Caki2 (cell line): ENCODE measurements at places on chromosomes 5 and 9. TPM values are rescaled to one million over a fixed set of nuclear protein-coding genes. Genes with fewer than 3 reads are reported as not detected.
A peak's percentile ranks its signal among the peaks of the same experiment; 100 is the strongest.

GRCh38 chr9:107425101-107426025 is 64.2 kb downstream of the KLF4 start:
- DNase-seq: peak; percentile 91

Gene PCDHGB4
- not detected in 2 replicates for total RNA-seq

GRCh38 chr9:18346745-18347144 is 127.2 kb upstream of the ADAMTSL1 start:
- DNase-seq: no peak

- DNase-seq: peak; percentile 72
Measured at GRCh38 chr5:96885518-96886338, 9.4 kb downstream of the ERAP2 start.

GRCh38 chr9:104606152-104606551 is 725 bp upstream of the OR13C2 start:
- DNase-seq: no peak

Gene STRBP
- total RNA-seq: 11.6 and 18.1 TPM in 2 replicates

GRCh38 chr9:127943731-127944144 is 6.1 kb upstream of the DPM2 start:
- DNase-seq: peak; percentile 62

DNA sequence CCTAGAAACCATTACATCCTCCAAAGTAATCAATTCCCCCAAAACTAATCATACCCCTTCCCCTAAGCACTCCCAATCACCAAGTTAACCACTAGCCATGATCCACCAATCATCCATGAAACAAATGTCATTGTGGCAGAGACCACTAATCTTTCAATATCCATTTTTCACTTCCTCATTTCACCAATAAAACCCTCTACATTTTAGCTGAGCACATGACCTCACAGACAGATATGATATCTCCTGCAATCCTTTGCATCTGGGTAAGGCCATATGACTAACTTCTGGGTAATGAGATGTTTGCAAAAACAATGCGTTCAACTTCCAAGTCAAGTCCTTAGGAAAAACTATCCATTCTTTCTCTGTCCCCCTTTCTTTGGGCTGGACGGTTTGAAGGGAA is 20.7 kb downstream of the OR2S2 start:
- DNase-seq: no peak

Gene ABITRAM
- total RNA-seq: 11.7 and 14.2 TPM in 2 replicates

Gene USP20
- 13.5 and 26.4 TPM in 2 replicates for total RNA-seq

Gene PRDM9
- not detected in 2 replicates for total RNA-seq

GRCh38 chr9:4106081-4106759 is 193.6 kb downstream of the GLIS3 start:
- no peak for DNase-seq

- no peak for DNase-seq
Measured at GRCh38 chr9:97547098-97547829, 45.8 kb downstream of the TMOD1 start.

- DNase-seq: peak; percentile 40
Measured at GRCh38 chr5:35926389-35927051, 11.9 kb downstream of the CAPSL start.
